Suppressor macrophage treated with lipopolysaccharide for 1 hour (primary cell): ENCODE measurements at places on chromosomes 2 and 18.

DNA sequence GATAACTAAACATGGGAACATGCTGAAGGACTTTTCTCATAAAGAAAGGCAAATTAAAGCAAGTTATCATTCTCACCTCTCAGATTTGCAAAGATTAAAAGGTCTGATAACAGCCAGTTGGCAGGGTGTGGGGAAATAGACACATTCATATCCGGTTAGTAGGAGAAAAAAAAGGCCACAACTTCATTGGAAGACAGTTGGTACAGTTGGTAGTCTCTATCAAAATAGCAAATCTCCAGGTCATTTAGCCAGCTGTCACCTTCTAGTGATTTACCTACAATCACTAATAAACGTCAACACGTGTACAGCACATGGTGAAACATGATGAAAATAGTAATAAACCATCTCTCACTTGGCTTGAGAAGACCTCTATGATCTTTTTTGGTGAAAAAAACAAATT, 16.6 kb downstream of the INPP5D start:
- DNase-seq = no peak

- no peak for DNase-seq
Measured at GRCh38 chr2:218081695-218082094, 12.6 kb downstream of the RUFY4 start.

DNA sequence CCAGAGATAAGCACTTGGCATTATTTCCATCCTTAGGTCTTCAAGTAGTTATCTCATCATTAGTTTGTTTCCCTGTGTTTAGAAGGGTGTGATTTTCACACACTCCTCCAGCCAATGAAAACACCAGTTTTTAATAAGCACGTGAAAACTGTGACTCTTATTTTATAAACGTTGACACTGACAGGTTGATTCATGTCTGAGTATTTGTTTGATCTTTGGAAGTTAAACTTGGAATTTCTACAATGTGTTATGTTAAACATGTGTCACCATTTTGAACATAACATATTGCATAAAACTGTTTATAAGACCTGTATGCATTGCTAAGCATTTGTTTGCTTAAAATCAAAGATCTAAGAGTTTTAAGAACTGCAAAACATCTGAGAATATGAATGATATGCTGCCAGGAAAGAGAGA, 27.6 kb downstream of the SLC40A1 start:
- DNase-seq = no peak

- DNase-seq = no peak
Measured at GRCh38 chr18:48893608-48894600, 56.9 kb downstream of the SMAD7 start.

DNA sequence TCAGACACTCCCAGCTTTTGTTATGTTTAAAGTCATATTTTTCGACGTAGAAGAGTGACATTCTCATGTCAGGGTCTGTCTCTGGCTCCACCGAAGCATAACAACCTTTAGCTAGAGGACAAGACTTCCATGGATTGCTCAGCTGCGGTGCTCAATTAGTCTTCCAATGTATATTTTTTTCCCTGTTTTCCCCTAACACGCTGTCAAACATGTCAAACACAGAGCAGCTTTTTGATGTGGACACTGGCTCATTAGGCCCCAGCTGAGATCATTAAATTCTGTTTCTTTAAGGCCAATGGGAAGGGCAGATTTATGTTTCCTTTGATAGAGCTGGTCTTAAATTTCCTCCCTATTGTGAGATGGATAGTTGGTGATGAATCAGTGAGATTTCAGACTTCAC, 525.4 kb downstream of the PIK3C3 start:
- DNase-seq = no peak

- peak; percentile 90 for DNase-seq
Measured at GRCh38 chr2:28452534-28453081, 43.3 kb upstream of the PLB1 start.

GRCh38 chr18:47331026-47331425, 79.6 kb upstream of the SKOR2 start:
- no peak for DNase-seq

DNA sequence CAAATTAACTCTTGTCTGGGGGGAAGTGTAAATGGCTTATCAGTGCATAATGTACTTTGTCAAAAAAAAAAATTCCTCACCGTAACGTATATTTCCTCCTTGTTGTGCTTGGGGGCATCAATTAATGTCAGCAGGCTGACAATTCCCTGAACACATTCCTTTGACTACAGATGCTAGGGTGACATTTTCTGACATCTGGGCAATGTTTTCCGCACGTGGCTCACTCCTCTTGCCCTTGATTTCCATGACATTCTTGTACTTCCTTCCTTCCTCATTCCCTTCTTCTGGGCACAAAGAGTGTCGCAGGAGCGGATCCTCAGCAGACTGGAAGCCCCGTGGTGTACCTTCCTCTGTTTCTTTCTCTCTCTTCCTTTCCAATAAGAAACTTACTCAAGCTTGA, 173.7 kb downstream of the SP3 start:
- no peak for DNase-seq

GRCh38 chr18:34023471-34023870, 201.2 kb downstream of the NOL4 start:
- no peak for DNase-seq

DNA sequence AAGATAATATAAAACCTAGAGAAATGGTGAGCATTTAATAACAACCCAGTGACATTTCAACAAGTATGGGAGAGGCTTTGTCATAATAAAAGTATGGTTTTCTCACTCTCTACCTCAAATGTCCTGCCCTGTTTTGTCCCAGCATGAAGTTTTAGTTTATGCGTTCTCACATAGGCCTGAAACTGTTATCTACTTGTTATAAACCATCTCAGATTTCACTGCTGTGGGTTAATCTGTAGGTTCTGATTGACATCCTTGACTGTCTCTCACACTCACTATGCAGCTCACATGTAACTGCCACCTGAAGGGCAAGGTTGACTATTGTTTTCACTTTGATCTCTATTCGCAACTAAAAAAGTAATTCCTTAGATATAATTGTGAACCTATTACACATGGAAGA, 44.9 kb downstream of the ZEB2 start:
- no peak for DNase-seq

DNA sequence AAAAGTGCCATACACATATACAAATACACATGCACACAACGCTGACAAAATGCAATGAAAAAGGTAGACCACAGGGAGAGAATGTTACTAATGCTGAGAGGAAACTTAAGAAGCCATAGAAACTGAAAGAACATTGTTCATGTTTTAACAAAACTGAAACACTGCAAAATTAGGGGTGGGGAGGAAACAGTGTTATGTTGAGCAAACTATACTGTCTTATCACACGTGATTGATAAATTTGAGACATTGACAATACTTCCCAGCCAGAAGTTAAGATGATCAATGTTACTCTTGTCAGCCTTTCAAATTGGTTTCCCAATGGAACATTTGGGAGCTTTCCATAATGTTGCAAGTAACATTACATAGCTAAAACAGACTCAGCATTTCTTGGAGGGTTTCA, 165.5 kb downstream of the L3MBTL4 start:
- DNase-seq = peak; percentile 45

DNA sequence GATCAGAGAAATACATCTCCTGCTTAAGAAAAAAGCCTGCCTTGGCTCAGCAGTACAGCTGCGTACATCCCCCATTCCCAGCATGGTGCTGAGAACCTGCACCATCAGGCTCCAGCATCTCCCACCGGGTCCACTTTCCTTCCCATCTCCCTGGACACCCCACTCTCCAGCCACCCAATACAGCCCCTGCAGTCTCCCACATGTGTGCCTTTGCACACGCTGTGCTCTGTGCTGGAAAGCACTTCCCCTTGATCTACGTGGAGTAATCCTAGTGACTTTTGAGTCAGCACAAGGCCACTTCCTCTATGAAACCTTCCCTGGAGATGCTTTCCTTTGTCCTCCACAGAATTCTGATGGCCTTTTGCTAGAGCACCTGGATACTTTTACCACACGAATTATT, 17.0 kb downstream of the STAT1 start:
- DNase-seq = peak; percentile 85

GRCh38 chr2:175005733-175006264, 618 bp upstream of the CHN1 start:
- no peak for DNase-seq

DNA sequence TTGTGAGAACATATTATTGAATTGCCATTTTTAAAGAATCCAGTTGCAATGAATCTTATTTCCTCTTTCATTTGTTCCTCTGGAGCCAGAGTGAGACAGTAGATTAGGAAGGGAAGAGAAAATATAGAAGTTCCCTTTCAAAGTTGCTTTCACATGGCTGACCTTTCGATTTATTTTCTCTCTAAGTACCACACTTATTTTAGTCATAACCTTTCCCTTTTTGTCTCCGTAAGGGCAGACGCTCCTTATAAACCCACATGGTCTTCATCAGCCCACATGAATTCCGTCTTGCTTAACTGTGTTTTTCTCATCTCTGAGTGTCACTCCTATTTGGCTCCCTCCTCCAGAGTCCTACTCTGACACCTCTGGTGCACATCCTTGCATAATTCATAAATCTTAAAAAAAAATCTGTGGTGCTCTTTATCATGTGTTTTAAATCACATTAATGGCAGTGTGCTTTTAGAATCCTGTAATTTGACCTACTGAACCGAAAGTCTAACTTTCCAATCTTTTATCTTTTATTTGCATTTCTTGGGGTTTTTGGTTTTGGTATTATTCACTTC, 38.5 kb upstream of the ZNF396 start:
- peak; percentile 86 for DNase-seq

- no peak for DNase-seq
Measured at GRCh38 chr2:138752197-138752956, 27.8 kb downstream of the NXPH2 start.

DNA sequence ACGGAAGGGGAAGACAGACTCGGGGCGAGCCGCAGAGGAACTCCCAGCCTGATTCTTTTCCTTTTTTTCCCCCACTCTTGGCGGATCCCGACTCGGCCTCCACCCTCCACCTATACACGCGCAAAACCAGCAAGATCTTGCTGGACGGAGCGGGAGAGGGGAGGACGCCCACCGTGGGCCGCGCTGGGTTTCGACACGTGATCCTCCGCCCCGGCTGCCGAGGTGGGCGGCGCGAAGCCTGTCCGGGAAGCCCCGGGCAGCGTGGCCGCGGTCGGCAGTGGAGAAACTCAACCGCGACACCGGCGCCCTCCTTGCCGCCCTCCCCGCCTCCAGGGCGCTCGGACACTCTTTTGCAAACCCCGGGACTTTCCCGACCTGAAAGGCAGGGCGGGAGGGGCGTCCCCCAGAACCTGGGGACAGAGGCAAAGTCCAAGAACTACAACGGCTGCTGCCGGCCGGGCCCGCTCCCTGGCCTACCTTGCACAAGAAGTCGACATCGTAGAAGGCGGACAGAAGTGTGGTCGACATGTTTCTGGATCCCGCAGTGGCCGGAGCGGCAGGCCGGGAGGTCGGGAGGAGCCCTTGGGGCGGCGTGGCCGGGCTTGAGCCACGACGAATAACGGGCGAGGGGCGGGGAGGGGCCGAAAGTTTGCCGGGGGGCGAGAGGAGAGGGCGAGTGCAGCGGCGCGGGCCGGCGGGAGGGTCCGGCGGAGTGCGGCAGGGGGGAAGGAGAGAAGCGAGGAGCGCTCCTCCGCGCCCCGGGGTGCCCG, 433 bp downstream of the ZFP36L2 start:
- DNase-seq = peak; percentile 92

DNA sequence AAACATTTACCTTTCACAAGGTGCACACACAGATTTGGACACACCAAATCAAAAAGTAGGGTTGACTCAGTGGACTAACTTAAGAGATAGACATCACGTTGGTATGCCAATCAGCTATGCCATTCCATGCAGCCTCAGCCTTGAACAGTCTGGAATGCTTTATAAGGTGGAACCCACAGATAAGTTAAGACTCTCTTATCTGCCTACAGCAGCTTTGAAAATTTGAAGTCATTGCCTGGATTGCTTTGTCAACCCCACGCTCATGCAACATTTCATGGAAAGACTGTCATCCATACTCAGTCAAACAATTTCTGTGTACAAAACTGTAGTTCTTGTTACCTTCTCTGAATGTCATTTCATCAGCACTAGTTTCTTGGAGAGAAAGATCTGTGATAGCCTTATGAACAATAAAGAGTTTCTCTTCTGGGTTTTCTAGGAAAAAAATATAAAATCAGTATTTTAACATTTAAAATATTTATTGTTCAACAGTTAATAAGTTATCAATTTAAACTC, 1.2 kb downstream of the ERMN start:
- no peak for DNase-seq

DNA sequence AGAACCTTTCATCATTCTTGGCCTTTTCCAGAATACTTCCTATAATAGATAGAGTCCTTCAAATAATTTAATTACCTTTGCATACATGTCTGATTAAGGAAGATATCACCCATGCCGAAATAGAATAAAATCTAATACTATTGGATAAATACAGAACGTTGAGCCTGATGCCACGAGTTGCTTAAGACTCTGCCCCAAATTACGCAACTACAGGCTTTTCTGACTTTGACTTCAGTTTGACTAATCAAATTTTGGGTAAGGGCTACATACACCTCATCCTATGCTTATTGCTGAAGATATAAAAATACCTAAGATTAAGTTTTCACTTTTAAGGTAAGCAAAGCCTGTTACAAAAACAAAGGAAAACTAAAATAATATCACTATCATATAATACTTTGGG, 1065.1 kb upstream of the NRXN1 start:
- DNase-seq = no peak

DNA sequence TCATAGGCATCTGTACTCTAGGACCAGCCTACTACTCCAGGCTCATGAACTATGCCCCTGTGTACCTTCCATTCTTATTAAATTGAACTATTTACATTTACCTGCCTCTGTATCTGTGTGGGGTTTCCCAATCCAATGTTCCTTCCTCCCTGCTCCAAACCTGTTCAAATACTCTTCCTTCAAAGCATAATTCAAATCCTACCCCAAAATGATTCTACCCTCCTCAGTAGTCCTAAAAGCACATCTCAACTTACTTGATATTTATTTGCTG, 3.8 kb downstream of the MEMO1 start:
- DNase-seq = no peak

DNA sequence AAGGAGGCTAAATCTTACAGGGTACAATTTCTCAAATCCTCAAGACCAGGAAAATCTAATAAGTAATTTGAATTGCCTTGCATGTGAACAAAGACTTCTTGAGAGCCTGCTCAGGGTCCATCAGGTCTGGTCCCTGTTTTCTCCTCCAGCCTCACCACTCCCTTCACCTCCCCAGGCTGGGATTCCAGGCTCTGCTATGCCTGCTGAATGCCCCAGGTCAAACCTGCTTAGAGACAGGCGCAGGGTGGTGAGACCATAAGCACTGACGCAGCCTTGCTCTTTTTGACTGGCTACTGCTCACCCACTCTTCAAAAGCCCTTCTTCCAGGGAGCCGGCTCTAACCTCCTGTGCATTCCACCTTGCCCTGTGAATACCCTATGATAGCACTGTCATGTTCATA, 356.4 kb upstream of the ACVR2A start:
- DNase-seq = no peak

DNA sequence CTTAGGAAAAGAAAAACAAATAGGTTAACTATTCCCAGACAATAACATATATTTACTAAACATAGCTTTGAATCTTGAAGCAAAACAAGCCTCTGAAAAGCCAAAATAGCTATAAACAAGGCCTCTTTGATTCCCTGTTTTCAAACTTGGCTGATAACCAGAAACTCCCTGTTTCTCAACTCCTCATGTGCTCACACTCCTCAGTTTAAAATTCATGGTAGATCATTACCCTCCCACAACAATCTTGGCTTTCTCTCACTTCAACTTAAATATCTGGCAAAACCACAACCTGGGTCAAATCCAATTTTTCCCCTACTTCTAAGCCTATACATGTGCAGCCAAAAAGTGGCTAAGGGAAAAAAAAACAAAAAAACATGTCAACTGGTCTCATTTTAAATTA, 15.6 kb downstream of the SUCLG1 start:
- no peak for DNase-seq
